Hepatocyte (in vitro differentiated cells): ENCODE measurements at places on chromosomes 3 and 15. TPM values are rescaled to one million over a fixed set of nuclear protein-coding genes. Genes with fewer than 3 reads are reported as not detected.

DNA sequence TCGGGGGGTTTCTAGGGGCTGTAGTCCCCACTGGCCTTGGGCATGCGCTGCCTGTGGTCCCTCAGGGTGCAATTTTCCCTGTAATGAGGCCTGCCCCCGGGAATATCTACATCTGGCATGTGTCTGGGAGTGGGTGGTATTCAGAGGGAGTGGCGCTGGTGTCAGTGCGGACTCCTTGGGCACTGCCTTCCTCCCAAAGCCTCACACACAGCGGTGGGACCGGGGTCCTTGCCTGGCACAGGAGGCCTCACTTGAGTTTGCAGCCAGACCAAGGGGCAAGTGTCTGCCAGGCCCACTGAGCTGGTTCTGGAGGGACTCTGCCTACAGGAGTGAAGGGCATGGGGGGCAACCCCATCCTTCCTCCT is 53.5 kb upstream of the PCSK6 start:
- H3K4me1 ChIP-seq, result no peaks in the 10 kb centered on the region
- no peaks in the 10 kb centered on the region for H3K36me3 ChIP-seq
- DNase-seq, result no peak
- H3K4me3 ChIP-seq, result no peak overlapping the region
- no peak overlapping the region for H3K27ac ChIP-seq

The PPARG gene
- 37.9 and 39.6 TPM in 2 replicates for total RNA-seq

The WDR53 gene
- 6.4 and 6.9 TPM in 2 replicates for total RNA-seq

- peak; percentile 56 for DNase-seq
- H3K27ac ChIP-seq, result peak overlapping the region; percentile 87
- peaks cover 21% of the 10 kb centered on the region for H3K4me1 ChIP-seq
- no peaks in the 10 kb centered on the region for H3K27me3 ChIP-seq
- no peak overlapping the region for H3K4me3 ChIP-seq
- H3K36me3 ChIP-seq, result no peaks in the 10 kb centered on the region
Measured at GRCh38 chr3:103056542-103056941, 621.7 kb downstream of the ZPLD1 start.

The GREM1 gene
- 4.5 and 5.7 TPM in 2 replicates for total RNA-seq

The EPHB3 gene
- total RNA-seq, result 5.2 and 11.0 TPM in 2 replicates

GRCh38 chr3:25662736-25663320 is 1.9 kb downstream of the TOP2B start:
- H3K36me3 ChIP-seq, result no peaks in the 10 kb centered on the region
- peak overlapping the region; percentile 97 for H3K27ac ChIP-seq
- H3K27me3 ChIP-seq, result no peaks in the 10 kb centered on the region
- no peak for DNase-seq
- peaks cover 25% of the 10 kb centered on the region for H3K4me1 ChIP-seq

GRCh38 chr15:74038707-74039655 is 43.4 kb downstream of the GOLGA6A start:
- no peaks in the 10 kb centered on the region for H3K4me1 ChIP-seq
- no peaks in the 10 kb centered on the region for H3K27me3 ChIP-seq
- no peaks in the 10 kb centered on the region for H3K36me3 ChIP-seq
- peak overlapping the region; percentile 82 for H3K27ac ChIP-seq
- no peak overlapping the region for H3K4me3 ChIP-seq

DNA sequence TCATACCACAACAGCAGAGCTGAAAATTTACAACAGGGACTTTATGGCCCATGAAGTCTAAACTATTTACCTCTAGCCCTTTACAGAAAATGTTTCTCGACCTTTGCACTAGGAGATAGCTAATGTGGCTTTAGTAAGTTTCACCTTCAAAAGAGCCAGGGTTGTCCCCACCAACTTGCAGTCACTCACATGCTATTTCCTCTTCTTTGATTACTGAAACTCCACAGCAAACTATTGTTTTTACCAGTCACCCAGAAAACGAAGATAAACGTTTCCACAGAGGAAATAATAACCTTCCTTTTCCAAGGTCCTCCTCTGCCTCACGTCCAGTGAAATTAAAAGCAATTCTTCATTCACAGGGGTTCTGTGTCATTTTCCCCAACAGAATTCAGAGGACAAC is 48.2 kb downstream of the WWTR1 start:
- peak overlapping the region; percentile 84 for H3K27ac ChIP-seq
- no peaks in the 10 kb centered on the region for H3K27me3 ChIP-seq
- no peak overlapping the region for H3K4me3 ChIP-seq

DNA sequence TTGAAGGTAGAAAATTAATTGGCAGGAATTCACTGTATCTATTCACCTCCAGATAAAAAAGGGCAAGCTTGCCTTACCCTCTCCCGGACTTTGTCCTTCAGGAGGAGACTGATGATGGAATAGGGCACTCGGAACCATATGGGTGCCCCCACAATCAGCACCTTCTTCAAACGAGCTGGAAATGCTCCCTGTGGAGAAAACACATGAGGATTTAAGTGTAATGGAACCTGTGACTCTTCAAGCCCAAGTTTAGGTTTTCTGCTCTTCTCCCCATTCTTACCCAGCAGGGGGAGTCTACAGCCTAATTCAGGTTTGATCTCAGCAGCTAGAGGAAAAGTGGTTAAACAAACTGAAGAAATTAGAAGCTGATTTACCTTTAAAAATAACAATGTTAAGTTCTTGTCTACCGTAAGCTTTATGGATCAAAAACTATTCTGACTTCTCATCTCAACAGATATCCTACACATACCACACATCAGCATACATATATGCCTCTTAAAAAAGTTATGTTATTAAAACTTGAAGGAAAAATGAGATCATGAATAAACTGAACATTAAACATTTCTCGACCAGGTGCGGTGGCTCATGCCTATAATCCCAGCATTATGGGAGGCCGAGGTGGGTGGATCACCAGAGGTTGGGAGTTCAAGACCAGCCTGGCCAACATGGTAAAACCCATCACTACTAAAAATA is 57.5 kb upstream of the SIN3A start:
- H3K36me3 ChIP-seq, result peaks cover 4% of the 10 kb centered on the region
- H3K4me1 ChIP-seq, result no peaks in the 10 kb centered on the region
- H3K4me3 ChIP-seq, result no peak overlapping the region
- DNase-seq, result peak; percentile 42
- H3K27me3 ChIP-seq, result no peaks in the 10 kb centered on the region

DNA sequence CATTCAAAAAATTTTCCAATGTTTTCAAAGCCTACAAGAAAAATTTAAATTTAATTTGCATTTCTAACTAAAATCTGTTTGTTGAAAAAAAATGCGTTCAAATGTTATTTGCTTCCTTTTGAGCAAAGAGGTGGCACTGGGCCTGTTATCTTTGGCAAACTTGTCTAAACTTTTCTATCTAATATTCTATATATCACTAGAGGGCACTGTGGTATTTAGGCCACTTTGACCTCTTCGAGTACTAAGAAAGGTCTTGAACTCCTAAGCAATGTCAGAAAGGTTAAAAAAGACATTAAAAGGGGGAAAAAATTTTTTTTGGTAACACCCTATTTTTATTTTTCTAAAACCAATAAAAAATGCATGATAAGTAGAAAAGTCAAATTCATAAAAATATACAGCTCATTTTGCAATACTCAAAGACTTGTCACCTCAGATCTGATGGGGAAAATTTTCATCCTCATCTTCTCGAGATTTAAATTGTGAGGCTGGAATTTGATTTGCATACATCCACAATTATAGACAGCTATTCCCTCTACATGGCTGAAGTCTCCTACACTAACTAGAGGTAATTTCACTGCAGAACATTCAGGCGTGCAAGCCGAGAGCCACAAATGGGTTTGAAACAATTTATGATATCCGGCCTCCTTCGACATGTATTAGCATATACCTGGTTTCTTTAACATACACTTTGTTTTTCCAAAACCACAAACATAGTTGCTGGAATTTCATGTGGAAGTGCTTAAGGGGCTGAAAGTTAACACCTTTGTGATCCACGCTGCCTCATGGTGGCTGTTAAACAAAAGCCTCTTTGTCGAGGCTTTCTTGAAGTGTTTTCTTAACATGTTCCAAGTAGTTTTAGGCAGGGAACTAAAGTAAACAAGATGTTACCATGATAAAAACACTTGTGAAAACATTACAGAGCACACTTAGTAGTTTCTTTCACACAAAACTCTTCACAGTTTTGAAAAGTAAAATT is 576.4 kb downstream of the FOXP1 start:
- no peaks in the 10 kb centered on the region for H3K36me3 ChIP-seq
- H3K4me3 ChIP-seq, result no peak overlapping the region
- DNase-seq, result peak; percentile 17
- H3K4me1 ChIP-seq, result peaks cover 9% of the 10 kb centered on the region

The RASSF1 gene
- 11.3 and 13.4 TPM in 2 replicates for total RNA-seq

DNA sequence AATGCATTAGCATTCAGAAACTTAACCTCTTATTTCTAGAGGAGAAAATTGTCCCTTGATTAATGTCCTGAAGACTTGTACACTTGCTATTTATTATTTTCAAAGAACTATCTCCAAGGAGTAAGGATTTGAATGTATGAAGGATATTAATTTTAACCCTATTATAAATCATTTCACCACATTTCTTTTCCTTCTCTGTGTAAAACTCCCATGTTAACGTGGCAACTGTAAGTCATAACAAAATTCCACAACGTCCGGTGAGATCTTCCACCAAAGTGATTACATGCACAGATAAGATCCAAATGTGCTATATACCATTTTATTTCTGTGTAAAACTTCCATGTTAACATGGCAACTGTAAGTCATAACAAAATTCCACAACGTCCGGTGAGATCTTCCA is 229.1 kb upstream of the ARHGEF26 start:
- peaks cover 8% of the 10 kb centered on the region for H3K4me1 ChIP-seq
- H3K27ac ChIP-seq, result no peak overlapping the region
- H3K27me3 ChIP-seq, result no peaks in the 10 kb centered on the region
- no peak for DNase-seq
- no peak overlapping the region for H3K4me3 ChIP-seq

- no peak overlapping the region for H3K27ac ChIP-seq
- no peaks in the 10 kb centered on the region for H3K27me3 ChIP-seq
- H3K36me3 ChIP-seq, result no peaks in the 10 kb centered on the region
- DNase-seq, result no peak
- H3K4me3 ChIP-seq, result no peak overlapping the region
Measured at GRCh38 chr3:191260431-191261303, 61.6 kb downstream of the OSTN start.

GRCh38 chr3:177307826-177308225 is 110.5 kb upstream of the TBL1XR1 start:
- DNase-seq, result no peak
- no peaks in the 10 kb centered on the region for H3K36me3 ChIP-seq
- no peak overlapping the region for H3K4me3 ChIP-seq
- H3K27me3 ChIP-seq, result no peaks in the 10 kb centered on the region
- no peaks in the 10 kb centered on the region for H3K4me1 ChIP-seq

DNA sequence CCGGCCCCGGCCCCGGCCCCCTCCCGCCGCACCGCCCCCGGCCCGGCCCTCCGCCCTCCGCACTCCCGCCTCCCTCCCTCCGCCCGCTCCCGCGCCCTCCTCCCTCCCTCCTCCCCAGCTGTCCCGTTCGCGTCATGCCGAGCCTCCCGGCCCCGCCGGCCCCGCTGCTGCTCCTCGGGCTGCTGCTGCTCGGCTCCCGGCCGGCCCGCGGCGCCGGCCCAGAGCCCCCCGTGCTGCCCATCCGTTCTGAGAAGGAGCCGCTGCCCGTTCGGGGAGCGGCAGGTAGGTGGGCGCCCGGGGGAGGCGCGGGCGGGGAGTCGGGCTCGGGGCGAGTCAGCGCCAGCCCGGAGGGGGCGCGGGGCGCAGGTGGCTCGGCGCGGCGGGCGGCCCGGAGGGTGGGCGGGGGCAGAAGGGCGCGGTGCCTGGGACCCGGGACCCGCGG is 352 bp downstream of the CHRD start:
- peak; percentile 85 for DNase-seq
- H3K4me3 ChIP-seq, result peak overlapping the region; percentile 67
- no peak overlapping the region for H3K27ac ChIP-seq
- H3K27me3 ChIP-seq, result peaks cover 15% of the 10 kb centered on the region
- H3K36me3 ChIP-seq, result no peaks in the 10 kb centered on the region

- H3K27me3 ChIP-seq, result no peaks in the 10 kb centered on the region
- peaks cover 3% of the 10 kb centered on the region for H3K4me1 ChIP-seq
- H3K36me3 ChIP-seq, result no peaks in the 10 kb centered on the region
Measured at GRCh38 chr3:49791571-49791970, 5.2 kb upstream of the IP6K1 start.

The ALDH1A3 gene
- total RNA-seq, result 11.7 and 20.5 TPM in 2 replicates

GRCh38 chr3:152244517-152244888 is 24.2 kb upstream of the MBNL1 start:
- no peak overlapping the region for H3K4me3 ChIP-seq
- no peak for DNase-seq
- no peaks in the 10 kb centered on the region for H3K4me1 ChIP-seq
- no peaks in the 10 kb centered on the region for H3K27me3 ChIP-seq
- no peak overlapping the region for H3K27ac ChIP-seq
- H3K36me3 ChIP-seq, result no peaks in the 10 kb centered on the region

The HGD gene
- total RNA-seq, result 48.3 and 64.6 TPM in 2 replicates

The SLC27A2 gene
- 37.0 and 41.3 TPM in 2 replicates for total RNA-seq

GRCh38 chr3:183555541-183556081 is at the start of gene KLHL6:
TSS of gene KLHL6 (minus strand) at chr3:183555706. CDS start at chr3:183555653, 53 bp downstream.
- H3K27me3 ChIP-seq, result no peaks in the 10 kb centered on the region
- H3K27ac ChIP-seq, result no peak within 1 kb of the TSS
- H3K4me1 ChIP-seq, result peaks cover 7% of the 10 kb centered on the region
- no peak for DNase-seq
- H3K4me3 ChIP-seq, result no peak within 1 kb of the TSS

GRCh38 chr15:68785541-68785940 is 35.2 kb downstream of the ANP32A start:
- H3K4me1 ChIP-seq, result peaks cover 36% of the 10 kb centered on the region
- H3K36me3 ChIP-seq, result peaks cover 4% of the 10 kb centered on the region
- no peak for DNase-seq
- no peaks in the 10 kb centered on the region for H3K27me3 ChIP-seq

DNA sequence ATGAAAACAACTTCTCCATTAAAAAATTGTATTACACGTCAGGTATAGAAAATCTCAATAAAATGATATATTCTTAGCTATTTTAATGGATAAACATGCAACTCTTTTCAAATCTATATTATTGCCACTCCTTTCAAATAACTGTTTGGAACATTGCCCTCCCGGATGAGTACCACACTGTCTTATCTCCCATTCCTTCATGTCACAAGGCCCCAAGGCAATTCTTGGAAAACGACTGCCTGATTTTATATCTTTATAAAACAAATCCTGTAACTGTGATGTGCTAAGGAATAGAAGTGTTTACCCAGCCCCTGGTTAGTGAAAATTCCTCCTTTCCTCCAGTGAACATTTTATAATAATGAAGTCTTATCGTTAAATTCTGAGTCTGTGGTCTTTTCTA is 6.2 kb upstream of the ZNF619 start:
- no peaks in the 10 kb centered on the region for H3K36me3 ChIP-seq
- DNase-seq, result no peak
- no peaks in the 10 kb centered on the region for H3K4me1 ChIP-seq
- H3K27me3 ChIP-seq, result no peaks in the 10 kb centered on the region
